ENCODE measurements at places on chromosomes 13 and 19.
A peak's percentile ranks its signal among the peaks of the same experiment; 100 is the strongest.

DNA sequence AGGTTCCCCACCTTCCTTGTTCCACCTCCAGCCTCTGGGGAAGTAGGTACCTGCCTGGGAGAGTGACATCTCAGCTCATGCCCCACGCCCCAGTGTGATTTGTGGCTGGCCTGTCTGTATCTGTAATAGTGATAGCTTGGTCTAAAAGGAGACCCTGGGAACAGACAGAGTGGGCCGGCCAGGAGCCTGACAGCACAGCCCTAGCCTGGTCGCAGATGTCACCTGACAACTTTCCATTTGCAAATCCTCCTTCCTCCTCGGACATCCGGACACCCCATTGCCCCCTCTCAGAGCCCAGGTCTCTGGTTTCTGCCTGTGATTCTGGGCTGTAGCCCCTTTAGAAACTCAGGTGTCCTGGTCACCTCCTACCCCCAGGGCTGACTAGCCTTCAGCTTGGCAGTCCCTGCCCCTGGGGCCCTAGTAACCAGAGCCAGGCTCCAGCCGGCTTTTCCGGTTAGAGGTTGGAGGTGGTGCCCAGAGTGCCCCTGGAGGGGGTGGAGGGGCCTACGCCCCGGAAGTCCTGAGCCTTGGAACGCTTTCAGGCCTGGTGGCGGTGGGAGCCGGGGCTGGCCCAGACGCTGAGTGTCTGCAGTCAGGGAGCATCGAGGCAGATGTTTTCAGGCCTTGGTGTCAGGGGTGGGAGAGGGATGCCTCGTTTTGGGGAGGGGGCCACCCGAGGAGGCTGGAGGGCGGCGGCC, 6.5 kb downstream of the LRRC8E start:
- no peak for DNase-seq

GRCh38 chr13:33006134-33006533, 10.1 kb upstream of the KL start:
- DNase-seq = no peak

DNA sequence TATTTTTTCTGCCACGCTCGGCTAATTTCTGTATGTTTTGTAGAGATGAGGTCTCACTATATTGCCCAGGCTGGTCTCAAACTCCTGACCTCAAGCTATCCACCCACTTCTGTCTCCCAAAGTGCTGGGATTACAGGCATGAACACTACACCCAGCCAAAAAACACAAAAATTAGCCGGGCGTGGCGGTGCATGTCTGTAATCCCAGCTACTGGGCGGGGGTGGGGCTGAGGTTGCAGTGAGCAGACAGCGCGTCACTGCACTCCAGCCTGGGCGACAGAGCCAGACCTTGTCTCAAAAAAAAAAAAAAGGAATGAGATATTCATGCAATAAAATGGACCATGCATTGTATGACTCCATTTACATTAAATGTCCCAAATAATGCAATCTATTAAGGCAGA, 32.2 kb downstream of the VASP start:
- no peak for DNase-seq

DNA sequence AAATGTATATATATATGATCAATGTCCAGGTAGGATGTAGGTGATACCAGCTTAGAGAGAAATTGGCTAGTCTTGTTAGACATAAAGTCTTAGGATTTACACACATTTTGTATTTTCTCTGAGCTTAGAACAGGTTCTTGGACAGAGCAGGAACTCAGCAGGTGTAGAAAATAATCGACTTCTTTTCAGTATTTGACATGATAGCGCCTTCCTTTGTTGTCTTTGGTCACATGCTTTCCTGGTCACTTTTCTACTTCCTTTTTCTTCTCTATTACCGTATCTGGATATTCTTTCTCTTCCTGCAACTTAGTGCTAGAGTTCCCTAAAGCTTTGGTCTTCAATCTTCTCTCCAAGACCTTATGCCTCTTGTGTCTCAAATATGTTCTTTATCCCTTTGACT, 107.4 kb downstream of the LRCH1 start:
- no peak for DNase-seq

DNA sequence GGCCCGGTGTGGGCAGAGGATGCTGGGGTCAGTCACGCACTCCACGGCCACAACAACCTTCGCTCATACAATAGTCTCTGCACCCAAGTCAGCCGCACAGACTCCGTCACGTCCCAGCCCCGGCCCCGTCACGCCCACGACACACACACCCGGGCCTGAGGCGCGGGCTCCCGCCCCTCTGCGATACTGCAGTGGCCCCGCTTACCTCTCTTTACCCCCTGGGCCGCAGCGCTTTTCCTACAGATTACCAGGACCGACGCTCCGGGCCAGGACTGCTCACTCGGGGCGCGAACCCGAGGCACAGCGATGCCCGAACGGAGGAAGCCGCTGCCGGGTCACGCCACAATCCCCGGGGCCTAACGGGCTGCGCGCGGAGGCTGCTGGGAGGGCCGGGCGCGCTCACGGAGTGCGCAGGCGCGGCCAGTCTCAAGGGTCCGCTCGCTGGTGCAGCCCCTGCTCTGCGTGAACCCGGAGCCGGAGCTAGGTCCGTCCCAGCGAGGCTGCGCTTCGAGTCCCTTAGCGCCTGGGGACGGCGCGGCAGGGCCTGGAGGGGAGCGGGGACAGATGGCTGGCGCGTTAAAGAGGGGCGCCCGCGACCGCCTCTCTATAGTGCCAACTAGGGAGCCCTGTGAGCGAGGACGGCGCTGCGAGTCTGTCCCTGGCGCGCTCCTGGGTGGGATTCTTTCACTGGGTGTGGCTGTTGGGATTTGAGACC, at the start of gene ZFP82:
ZFP82 (minus strand) TSS at position 358 of the 715 bp plus-strand sequence. CDS start 8,855 bp downstream, outside the sequence.
- no peak for DNase-seq

- peak; percentile 22 for DNase-seq
Measured at GRCh38 chr19:42114412-42114811, 17.8 kb downstream of the POU2F2 start.

GRCh38 chr13:91894316-91894715, 495.9 kb downstream of the GPC5 start:
- DNase-seq = no peak

DNA sequence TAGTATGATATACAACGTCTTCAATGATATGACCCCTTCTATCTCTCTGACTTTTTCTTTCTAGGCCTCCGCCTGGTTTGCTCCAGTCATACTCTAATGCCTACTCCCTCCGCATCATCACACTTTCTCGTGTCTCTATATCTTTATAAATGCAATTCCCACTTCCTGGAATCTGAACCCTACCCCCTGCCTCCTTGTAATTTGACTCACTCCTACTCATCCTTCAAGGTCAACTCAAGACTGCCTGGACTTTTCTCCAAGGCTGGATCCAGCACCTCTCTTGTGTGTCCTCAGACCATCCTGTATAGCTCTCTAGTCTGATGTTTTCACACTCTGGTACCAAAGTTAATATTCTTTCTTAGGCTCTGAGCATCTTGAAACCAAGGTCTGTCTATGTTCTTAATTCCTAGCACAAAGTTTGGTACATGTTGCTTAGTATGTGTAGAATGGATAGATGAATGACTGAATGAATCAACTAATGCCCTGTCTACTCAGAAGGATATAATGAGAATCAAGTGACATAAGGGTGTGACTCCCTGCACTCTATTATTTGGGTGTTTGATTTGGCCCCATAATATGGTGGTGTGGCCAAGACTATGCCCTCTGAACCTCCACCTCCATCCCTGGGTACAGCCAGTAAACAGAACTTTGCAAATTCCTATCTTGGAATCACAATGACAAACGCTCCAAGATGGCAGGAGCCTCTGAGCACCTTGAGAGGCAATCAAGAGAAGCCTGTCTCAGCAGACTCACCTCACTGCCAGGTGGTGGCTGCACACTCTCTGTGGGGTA, 74.3 kb upstream of the SERP2 start:
- no peak for DNase-seq

DNA sequence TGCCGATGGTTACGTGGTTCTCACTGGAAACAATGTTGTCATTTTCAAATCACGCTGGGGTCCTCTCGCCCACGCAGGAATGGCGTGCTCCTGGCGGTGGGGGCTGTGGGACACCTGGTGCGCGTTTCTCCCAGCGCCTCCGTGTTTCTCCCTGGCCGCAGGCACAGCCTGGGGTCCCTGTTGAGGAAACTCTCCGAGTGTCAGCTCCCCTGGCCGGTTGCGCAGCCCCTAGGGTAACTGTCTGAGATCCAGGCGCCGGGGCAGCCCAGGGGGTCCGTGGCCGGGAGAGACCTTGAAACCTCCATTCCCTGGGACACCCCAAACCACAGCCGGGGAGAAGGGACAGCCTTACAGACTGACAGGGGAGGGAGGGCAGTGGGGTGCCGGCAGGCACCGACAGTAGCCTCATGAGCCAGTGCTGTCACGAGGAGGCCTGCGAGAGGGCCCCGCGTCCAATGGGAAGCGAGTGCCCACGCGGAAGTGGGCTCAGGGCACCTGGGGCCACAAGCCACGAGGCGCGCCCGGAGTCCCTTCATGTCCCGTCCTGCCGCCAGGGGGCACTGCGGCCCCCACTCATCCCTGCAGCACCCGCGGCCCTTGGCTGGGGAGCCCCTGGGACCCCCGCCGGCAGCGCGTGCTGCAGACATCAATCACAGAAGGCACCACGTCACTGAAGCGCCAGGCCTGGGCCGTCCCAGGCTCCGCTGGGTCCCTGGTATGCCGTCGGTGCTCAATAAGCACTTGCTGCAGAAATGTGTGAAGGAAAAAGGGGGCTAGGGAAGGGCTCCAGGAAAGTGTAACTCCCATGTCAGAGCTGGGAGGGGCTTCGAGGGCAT, 9.5 kb downstream of the ADAMTSL5 start:
- peak; percentile 83 for DNase-seq

DNA sequence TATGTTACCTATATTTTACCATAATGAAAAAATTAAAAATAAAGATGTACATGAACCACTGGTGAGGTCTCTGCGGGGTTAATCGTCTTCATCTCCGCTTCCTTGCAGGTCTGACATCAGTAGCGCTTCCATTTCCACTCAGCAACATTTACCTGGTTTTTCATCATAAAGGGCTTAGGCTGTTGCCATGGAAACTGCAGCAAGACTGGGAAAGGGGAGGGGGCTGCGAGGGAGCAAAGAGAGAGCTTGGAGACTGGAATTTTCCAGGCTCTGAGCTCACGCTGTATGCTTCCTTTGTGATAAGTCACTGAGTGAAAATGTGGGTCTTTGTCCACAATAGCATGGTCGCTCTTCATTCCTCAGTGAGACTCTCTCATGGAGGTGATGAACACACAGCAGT, 136.6 kb upstream of the USP29 start:
- DNase-seq = no peak

DNA sequence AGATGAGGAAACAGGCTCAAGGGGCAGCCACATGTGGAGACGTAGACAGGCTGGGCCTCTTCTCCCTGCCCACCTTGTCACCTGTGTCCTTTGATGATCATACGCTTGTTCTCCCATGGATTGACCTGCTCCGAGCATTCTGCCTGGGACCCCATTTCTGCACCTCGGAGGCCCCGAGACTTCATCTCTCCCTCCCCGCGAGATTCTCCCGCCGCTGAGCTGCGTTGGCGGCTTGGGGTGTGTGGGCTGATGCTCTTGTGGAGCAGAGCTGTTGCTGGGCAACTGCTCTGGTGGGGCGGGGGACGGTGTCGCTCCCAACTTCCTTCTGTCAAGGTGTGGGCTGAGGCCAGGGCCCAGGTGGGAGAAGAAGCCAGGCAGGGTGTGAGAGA, 22.1 kb downstream of the MAST3 start:
- no peak for DNase-seq

- DNase-seq = no peak
Measured at GRCh38 chr19:51676566-51677083, 16.5 kb upstream of the SPACA6 start.

GRCh38 chr13:112869202-112870050, 99.6 kb upstream of the MCF2L start:
- DNase-seq = peak; percentile 3

- no peak for DNase-seq
Measured at GRCh38 chr13:33015241-33015668, 968 bp upstream of the KL start.

DNA sequence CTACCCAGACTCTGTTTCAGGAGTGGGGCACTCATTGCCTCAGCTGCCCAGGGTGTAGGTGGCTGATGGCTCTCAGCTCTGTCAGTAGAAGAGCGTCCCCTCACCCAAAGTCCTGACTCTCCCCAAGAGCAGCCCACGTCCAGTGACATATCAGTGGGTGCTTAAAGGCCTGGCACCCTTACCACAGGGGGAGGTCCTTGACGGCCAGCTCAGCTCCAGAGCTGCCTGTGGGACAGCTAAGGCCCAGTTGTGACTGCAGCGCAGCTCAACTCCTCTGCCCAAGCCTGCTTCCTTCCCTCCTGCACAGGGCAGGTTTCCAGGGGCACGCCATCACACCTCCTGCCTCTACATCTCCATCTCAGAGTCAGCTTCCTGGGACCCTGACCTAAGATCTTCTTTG, 32.4 kb downstream of the GRIK5 start:
- no peak for DNase-seq

DNA sequence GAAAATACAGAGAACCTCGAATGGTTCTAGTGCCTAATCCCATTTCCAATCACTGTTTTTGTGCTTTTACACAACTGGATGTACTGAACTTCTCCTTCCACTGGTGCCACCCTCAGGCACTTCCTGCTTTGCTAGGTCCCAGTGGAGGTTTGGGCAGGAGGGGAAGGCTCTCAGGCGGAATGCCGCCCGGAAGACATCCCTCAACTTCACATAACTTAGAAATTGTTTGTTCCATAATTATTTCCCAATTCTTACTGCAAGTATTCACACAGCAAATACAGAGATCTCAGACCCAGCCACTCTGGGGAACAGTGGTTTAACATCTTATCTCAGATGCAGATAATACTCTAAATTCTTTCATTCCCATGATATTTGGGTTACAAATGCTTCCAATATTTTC, 195.7 kb upstream of the IPO5 start:
- no peak for DNase-seq

GRCh38 chr13:24671386-24672113, 8.7 kb upstream of the ATP12A start:
- DNase-seq = peak; percentile 76

- peak; percentile 77 for DNase-seq
Measured at GRCh38 chr19:38304866-38305429, 897 bp downstream of the C19orf33 start.

DNA sequence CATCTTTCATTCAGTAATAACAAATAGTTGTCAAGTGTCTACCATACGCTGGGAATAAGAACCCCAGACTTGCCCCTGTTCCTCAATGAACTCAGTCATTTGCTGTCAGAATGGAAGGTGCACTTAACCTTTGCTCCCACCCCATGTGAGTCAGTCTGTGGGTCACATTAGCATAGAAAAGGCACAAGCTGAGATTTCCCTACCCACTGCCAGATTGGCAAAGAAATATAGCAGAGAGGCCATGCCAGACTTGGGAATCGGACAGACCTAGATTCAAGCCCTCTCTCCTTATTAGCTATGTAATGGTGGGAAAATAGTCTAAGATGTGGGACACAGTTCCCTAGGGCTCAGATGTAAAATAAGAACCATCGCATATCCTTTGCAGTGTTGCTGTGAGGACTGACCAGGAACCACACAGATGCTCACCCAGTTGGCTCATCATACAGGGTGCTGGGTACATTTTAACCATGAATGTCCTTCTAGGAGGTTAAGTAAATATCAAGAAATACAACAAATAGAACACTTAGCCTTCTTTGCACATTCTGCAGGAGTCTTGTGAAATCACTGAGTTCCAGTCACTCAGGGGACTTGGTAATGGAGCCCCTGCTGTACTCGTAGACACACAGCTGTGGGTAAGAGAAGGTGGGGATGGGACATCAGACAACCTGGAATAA, 218.2 kb downstream of the FGF14 start:
- no peak for DNase-seq

GRCh38 chr13:44092078-44092970, 212.6 kb downstream of the LACC1 start:
- no peak for DNase-seq

- DNase-seq = no peak
Measured at GRCh38 chr13:28536371-28536770, 41.4 kb upstream of the FLT1 start.

- DNase-seq = peak; percentile 73
Measured at GRCh38 chr13:100573121-100573520, 15.5 kb downstream of the GGACT start.
